ENCODE measurements at places on chromosomes 13 and 19. TPM values are rescaled to one million over a fixed set of nuclear protein-coding genes. Genes with fewer than 3 reads are reported as not detected.

DNA sequence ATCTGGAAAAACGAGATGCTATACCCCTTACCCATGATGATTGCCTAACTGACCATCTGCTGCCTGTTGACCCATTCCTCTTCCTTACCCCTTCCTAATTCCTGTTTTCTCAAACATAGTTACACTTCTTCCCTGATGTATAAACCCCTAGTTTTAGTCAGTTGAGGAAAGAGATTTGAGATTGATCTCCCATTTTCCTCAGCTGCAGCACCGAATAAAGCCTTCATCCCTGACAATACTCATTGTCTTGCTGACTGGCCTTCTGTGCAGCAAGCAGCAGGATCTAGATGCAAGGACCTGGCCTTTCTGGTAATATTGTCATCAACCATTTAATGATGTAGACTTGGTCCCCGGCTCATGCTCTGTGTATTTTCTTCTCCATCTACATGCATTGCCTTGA lies 999 bp upstream of the ZNF264 start:
- DNase-seq: no peak

- peak; percentile 51 for DNase-seq
Measured at GRCh38 chr19:12293777-12294248, 870 bp downstream of the ZNF44 start.

GRCh38 chr19:47074621-47075020 lies 26.2 kb upstream of the TMEM160 start:
- no peak for DNase-seq

GRCh38 chr13:43232144-43232872 lies 208.9 kb downstream of the DNAJC15 start:
- no peak for DNase-seq

MEIS3 gene
- total RNA-seq: 0.21 TPM

GRCh38 chr13:38496917-38497316 lies 147.3 kb downstream of the UFM1 start:
- no peak for DNase-seq

INSL3 gene
- total RNA-seq: 0.93 TPM

GRCh38 chr19:51704626-51705025 lies 11.5 kb downstream of the SPACA6 start:
- DNase-seq: no peak

- no peak for DNase-seq
Measured at GRCh38 chr19:51137792-51138425, 4.2 kb upstream of the SIGLEC7 start.

GRCh38 chr19:3955688-3956087 lies 15.2 kb downstream of the DAPK3 start:
- DNase-seq: no peak

C13orf42 gene
- total RNA-seq: not detected

GRCh38 chr19:56637976-56638555 lies 4.9 kb upstream of the SMIM17 start:
- no peak for DNase-seq

GRCh38 chr13:113429608-113429985 lies 23.7 kb downstream of the ADPRHL1 start:
- DNase-seq: no peak

IGFL3 gene
- not detected for total RNA-seq

DNA sequence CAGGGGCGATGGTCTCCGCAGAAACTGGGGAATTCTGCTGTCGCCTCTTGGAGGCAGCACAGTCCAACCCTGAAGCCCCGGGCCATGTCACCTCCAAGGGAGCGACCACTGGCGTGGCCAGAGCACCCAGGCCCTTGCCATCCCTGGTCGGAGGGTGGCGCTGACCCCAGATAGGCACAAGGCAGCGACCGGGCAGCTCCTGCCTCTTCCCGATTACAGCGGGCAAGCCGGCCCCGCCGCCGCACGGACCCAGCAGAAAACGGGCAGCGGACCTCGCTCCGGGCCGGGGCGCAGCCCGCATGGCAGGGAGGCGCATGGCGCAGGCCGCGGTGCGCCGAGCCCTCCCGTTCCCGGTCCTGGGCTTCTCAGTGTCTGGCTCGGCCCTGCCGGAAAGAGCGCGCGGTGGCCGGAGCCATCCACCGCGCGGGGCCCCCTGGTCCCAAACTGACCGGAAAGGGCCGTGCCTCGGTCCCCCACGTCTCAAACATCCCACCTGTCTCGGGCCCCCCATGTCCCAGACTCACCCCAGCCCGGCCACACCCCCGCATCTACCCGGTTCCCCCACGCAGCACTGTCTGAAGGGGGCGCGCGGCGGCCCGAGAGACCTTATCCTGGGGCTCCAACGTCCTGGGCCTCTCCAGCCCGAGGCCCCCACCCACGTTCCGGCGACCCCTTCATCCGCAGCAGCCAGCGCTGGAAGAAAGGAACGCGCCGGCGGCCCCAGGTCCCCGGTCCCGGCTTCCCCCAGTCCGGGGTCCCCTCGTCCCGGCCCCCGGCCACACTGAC lies 727 bp downstream of the CERS1 start:
- DNase-seq: no peak

KCNC3 gene
- 3.8 TPM for total RNA-seq

ZNF667 gene
- total RNA-seq: not detected

OR7C1 gene
- total RNA-seq: not detected

Data from GM12878 (cell line).